A172 (cell line): ENCODE measurements at places on chromosomes 5 and 9.

DNA sequence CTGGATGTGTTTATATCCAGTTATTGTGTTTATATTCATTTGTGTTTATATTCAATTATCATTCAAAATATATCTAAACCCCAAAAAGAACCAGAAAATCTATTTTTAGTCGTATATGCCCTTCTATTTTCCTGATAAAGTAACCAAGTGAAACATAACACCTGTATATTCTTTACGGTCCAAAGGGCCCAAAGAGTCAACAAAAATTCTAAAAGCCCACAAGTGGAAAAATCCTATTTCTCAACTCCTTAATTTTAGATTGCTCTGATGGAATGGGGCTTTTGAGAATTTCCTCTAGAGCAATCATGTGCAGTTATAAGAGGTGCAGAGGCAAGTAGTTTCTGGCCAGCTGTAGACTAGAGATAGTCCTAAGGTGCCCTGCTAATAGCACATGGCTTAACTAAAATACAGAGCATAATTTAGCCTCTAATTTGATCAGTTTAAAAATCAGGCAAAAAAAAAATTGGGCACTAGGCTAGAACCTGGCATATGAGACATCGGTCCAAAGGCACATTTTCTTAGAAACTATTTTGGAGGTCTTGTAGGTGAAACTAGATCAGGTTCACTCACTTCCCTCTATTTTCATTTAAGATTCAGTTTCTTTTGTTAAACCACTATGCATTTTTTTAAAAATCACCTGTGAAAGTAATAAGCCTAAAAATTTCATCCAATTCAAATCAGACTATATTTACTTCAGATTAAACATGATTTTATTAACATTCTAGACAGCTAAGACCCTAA lies 256.0 kb downstream of the FBXL17 start:
- no peak for DNase-seq

DNA sequence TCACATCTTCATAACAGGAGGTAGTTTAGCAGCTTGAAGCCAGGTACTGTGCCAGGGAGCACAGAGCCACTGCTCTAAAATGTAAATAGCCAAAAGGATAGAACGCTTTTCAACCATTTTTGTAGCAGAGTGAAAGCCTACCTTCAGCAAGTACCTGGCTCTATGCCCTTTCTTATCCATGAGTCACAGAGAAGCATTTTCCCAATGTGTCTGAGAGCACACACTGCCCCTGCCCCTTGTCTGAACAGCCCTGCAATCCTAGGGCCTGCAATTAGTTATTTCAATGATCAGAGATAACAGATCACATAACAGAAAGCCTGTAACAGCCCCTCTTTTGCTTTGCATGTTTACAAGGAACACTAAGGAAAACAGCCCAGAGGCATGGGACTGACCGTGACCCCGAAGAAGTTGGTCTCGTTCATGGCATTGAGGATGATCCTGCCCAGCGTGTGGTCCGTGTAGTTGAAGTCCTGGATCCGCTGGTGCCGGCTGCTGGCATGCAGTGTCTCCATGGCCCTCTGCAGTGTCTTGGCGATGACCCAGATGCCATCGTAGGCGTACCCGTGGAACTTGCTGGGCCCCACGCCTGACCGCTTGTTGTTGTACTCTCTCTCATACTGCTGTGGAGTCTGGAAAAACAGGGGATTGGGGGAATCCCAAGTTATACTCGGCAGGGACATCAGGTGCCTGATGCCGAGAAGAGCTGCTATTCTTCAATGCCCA lies 198.3 kb upstream of the TBC1D2 start:
- DNase-seq, result peak; percentile 31

DNA sequence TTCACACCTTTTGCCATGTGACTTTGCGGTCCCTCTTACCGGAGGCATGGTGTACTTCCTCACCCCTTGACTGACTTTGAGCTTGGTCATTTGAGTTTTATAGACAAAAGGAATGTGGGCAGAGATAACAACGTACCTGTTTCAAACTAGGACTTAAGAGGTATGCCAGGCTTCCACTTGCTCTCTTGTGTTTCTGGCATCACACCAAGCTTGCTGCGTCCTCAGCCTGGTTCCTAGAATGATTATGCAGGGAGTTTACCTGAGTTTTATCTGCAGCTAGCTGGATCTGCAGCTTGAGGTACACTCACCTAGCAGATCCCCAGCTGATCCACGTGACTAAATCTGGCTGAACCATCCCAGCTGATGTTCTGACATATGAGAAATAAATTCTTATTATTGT lies 66.2 kb downstream of the PLK2 start:
- DNase-seq, result no peak

DNA sequence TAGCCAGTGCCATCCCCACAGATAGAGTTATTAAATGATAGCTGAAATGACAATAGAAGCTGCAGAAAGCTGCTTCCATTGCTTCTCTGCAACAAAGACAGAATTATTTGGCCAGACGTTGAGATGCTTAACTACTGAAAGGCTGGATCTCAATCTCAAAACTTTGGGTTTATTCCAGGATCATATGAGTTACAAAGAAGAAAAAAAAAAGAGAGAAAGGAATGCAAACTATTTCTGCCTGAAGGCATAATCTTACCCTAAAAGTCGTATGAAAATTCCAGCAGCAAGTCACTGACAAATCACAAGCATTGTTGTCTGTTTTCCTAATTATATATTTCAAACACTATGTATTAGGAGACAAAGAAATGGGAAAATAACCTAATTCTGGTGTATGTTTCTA lies 12.8 kb upstream of the TYRP1 start:
- DNase-seq, result peak; percentile 44

DNA sequence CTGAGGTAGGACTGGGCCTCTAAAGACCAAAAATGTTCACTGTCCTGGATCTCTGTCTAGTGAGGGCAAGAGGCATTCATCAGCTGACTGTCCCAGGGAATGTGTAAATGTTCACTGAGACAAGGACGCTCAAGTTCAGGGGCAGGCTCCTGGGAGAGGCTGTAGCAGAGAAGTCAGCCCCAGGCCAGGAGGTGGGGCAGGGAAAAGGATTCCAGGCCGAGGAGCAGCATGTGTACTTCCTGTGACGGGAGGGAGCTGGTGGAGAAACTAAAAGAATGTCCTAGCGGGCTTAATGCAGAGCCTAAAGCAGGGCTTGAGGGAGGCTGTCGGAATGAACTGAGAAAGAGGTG lies 205.8 kb downstream of the GABBR2 start:
- DNase-seq, result no peak
